ENCODE measurements at places on chromosomes 5 and 9.

DNA sequence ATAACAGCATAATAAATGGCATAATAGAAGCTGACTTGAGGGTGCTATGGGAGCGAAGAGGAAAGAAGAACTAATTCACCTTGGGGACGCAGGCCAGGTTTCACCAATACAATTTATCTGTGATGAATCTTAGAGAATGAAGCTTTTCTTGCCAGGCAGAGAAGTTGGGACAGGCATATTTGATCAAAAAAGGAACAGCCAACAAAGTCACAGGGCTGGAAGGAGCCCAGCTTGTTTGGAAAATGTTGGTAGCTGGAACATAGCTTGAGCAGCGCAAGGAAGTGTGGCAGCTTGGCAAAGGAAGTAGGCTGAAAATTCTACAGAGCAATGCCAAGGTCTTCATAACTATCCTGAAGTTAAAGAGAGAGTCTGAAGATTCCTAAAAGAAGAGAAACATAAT, 181.5 kb upstream of the OR13F1 start:
- no peak for DNase-seq

- DNase-seq: no peak
Observed at GRCh38 chr5:58932057-58932612, 349.3 kb downstream of the RAB3C start.

- no peak for DNase-seq
Observed at GRCh38 chr5:116750631-116751580, 176.3 kb upstream of the SEMA6A start.

DNA sequence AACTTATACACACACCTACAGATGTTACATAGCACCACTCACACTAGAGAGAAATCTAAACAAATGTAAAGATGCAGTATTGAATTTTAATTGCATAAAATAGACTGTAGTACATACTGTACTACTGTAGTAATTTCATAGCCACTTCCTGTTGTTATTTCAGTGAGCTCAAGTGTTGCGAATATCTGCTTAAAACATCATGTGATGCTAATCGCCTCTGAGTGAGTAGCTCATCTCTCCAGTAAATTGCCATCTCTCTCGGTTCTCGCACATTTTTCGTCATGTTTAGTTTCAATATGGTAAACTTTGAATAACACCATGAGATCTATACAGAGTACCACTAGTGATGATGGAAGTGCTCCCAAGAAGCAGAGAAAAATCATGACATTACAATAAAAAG, 22.0 kb upstream of the ARHGEF28 start:
- DNase-seq: no peak

GRCh38 chr5:121285801-121286521, 565.7 kb upstream of the FTMT start:
- no peak for DNase-seq

DNA sequence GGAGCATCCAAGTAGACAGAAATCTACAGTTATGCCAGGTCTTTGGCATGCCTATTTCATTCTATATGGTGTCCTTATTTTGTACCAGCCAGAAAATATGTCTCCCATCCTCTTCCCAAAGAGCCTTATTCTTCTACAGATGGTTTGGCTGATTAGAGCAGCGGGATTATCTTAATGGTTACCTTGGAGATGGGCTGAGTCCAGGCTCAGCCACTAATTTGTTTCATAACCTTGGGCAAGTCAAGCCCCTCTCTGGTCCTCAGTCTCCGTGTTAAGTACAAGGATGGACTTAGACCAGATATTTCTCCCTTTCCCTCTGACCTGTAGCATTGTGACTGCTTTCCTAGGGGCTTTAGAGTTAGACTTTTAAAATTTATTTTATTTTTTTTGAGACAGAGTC, 11.1 kb upstream of the GLE1 start:
- DNase-seq: no peak

DNA sequence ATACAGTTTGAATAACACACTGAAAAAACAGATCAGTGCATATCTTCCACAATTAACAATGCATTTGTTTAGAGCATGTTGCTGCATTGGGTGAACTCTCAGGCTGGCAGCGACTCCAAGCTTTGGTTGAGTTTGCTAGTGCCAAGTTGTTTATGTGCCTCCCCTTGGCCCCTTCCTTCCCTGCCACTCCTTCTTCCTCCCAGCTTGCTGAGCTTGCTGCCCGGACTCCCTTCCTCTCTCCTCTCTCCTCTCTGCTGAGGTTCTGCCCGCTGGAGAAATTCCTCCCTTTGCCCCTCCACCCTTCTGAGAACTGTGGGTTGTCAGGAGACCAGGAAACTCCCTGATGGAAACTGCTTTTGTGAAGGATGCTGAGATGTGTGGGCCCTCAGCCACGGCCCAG, 247.3 kb downstream of the PDZD2 start:
- DNase-seq: no peak

DNA sequence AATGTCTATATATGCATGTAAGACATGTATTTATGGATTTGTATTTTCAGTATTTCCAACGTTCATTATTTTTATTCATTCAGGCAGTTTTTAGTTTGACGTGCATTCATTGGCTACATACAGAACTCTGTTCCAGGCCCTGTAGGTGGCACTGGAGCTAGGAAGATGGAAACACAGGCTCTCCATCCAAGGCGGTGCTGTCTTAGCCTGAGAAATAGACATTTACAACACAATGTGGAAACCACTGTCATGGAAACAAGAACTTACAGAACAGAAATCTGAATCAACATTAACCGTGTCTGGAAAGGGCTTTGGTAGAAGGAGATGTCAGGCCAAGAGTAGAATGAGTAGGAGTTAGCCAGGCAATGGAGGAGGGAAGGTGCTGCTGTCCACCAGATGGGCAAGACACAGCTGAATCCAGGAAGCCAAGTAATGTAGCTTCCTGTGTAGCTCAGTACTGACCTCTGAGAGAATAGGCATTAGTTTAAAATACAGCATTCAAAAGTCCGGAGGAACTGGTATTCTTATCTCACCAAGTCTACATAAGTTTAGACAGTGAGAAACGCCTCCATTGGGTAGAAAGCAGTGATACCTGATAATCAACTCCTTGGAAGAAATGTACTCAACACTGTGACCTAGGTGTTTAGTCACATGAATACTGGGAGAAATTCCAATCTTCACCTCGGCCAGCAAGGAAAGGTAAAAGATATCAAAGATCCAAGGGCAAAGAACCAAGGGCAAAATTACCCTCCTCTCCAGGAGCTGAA, 388.6 kb upstream of the CDH6 start:
- peak; percentile 24 for DNase-seq

- no peak for DNase-seq
Observed at GRCh38 chr9:135253305-135254004, 166.0 kb downstream of the OLFM1 start.

Data from RCC 7860 (cell line).